ENCODE measurements at places on chromosomes 1 and 21.

- DNase-seq: no peak
Observed at GRCh38 chr1:167219194-167219593, 1.5 kb upstream of the POU2F1 start.

DNA sequence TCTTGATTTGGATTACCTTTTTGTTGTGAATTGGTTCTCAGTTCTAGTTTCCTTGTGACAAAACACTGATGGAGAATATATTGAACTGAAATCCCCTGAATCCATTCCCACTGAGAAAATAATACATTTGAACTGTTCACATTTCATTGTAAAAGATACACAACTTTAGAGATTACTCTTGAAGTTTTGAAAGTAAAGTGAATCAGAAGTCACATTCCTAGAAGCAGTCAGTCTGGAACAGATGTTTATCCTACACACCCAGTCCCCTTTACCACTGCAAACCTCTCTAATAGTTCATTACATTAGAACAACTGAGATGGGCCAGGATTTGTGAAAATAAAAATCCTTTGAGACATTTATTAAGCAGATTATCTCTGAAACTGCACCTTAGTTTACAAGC is 3.4 kb downstream of the RERE start:
- DNase-seq: no peak

DNA sequence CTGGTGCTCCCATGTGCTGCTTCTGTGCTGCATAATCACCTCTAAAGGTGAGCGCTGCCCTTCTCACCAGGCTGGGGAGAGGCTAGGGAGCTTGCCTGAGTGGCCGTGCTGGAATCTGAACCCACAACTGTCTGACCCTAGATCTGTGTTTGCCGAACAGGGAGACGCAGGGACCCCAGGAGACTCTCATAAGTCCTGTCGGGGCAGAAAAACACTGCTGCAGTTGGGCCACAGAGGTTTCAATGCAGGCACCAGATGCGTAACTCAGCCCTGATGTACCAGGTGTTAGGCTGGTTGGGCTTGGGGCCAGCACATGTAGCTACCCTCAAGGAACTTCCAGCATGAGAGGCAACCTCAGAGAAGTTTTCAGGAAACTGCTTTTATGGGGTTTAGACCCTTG is 49.5 kb upstream of the DMRTB1 start:
- no peak for DNase-seq

GRCh38 chr1:162351246-162351842 is 25.3 kb downstream of the SPATA46 start:
- no peak for DNase-seq

DNA sequence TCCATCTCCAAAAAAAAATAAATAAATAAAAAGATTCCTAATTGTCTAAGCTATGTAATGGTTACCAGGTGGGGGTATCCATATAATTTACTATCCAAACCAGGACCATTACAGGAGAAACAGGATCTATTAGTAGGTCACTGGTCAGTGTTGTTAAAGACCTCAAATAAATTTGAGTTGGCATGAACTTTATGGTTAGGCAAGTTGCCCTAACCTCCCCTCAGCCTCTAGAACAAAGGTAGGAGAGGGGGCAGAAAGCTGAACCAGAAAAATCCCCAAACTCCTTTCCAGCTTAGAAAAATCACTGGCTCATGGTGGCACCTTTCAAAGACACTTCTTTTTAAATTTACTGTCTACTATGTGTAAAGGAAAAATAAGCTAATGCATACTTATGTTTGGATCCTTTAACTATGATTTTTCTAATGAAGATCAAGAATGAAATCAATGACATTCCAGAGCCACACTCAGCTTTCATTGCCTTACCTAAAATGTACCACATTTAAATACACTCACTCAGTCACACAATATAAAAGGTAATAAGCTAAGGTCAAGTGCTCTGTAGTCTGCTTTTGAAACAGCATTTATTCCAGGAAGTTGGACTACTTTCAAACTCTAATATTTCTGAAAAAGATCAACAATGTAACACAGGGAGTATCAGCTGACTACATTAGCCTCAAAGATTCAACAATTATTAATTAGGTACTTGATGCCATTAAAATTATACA is 13.8 kb downstream of the EIF4G3 start:
- DNase-seq: no peak

- DNase-seq: no peak
Observed at GRCh38 chr1:95537176-95537575, 303.2 kb downstream of the RWDD3 start.

DNA sequence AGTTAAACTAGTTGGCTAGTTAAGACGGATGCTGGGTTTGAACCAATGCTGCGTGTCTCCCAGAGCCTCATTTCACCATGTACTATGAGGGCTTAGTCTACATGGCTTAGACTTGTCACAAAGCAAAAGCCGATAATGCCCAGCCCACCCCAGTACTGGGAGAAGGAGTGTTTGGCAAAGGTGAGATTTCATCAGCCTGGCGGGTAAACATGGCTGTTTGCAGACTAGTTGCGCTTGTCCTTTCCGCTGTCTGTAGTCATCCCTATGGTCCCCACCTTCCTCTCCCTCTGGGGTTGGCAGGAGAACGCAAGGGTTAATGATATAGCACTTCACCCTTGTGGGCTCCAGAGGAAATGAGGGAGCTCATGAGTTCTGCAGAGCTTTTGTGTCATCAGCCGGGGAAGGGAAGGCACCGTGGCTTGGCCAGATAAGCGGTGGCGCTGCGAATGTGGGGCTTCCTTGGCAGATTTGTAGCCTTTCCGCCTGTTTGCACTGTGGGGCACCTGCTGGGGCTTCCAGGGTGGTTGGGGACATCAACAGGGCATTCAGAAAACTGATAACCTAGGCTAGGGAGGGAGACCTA is 29.2 kb downstream of the SOX13 start:
- peak; percentile 56 for DNase-seq

DNA sequence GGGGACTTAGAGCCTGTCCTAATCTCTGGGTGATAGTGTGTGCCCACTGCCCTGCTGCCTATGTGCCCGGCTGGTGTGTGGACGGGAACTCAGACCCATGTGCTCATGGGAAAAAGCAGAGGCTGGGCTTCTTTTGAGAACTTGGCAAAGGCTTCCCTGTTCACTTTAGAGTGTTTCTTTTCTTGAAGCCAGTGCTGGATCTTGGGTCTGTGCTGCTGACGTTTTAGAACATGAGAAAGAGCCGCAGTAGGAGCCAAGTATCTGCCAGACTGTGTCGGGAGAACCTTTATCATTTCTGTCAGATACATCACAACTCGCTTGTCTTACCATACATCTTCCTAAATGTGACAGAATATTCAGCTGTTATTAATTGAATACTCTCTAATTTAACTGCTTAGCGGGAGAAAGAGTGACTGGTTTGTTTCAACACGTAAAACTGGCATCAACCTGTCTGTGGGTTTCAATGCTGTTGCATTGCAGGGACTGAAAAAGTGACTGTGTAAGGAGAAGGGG is 195.2 kb downstream of the PBX1 start:
- DNase-seq: no peak

- no peak for DNase-seq
Observed at GRCh38 chr1:198423673-198424072, 116.8 kb downstream of the ATP6V1G3 start.

GRCh38 chr1:6384962-6385361 is 8.6 kb downstream of the ACOT7 start:
- no peak for DNase-seq

GRCh38 chr1:98104289-98104688 is 183.5 kb upstream of the DPYD start:
- DNase-seq: no peak

- DNase-seq: no peak
Observed at GRCh38 chr1:154752273-154753030, 117.6 kb downstream of the KCNN3 start.

GRCh38 chr21:45872902-45873301 is 108.7 kb upstream of the COL6A1 start:
- DNase-seq: no peak

DNA sequence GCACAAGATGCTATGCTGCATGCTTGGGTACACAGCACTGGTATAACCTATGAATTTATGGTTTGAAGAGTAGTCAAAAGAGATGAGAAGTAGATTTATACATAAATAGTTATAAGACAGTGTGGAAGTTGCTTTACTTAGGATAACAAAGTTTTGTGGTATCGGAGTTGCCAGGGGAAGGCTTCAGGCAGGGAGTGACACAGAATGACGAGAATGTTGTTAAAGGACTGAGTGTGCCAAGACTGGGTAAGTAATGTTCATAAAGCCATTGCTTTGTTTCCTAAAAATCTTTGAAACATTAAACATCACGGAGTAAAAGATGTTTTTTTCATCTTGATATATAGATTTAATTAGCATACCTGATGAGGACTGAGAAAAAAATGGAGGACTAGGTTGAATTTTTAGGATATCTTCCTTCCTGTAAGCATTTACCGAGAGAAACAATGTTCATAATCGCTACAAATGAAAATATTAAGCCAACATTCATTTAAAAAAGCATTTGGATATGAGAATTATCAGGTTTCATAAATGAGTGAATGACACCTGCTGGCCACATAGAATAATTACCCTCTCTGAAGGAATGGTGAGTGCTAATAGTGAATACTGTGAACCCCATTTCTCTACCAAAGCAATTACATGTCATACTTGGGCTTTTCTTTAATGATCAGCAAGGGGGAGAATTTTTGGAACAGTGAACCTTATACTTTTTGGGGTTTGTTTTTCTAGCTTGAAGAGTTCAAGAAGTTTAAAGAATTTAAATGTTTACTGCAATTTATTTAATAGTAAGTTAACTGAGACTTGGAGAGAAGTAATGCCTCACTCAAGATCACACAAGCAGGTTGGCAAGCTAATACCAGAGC is 28.4 kb downstream of the EXTL2 start:
- DNase-seq: peak; percentile 25

- DNase-seq: no peak
Observed at GRCh38 chr1:7000720-7001119, 215.5 kb downstream of the CAMTA1 start.

- no peak for DNase-seq
Observed at GRCh38 chr1:201186192-201186591, 4.4 kb upstream of the IGFN1 start.

- DNase-seq: no peak
Observed at GRCh38 chr1:21639594-21640041, 29.5 kb downstream of the RAP1GAP start.

DNA sequence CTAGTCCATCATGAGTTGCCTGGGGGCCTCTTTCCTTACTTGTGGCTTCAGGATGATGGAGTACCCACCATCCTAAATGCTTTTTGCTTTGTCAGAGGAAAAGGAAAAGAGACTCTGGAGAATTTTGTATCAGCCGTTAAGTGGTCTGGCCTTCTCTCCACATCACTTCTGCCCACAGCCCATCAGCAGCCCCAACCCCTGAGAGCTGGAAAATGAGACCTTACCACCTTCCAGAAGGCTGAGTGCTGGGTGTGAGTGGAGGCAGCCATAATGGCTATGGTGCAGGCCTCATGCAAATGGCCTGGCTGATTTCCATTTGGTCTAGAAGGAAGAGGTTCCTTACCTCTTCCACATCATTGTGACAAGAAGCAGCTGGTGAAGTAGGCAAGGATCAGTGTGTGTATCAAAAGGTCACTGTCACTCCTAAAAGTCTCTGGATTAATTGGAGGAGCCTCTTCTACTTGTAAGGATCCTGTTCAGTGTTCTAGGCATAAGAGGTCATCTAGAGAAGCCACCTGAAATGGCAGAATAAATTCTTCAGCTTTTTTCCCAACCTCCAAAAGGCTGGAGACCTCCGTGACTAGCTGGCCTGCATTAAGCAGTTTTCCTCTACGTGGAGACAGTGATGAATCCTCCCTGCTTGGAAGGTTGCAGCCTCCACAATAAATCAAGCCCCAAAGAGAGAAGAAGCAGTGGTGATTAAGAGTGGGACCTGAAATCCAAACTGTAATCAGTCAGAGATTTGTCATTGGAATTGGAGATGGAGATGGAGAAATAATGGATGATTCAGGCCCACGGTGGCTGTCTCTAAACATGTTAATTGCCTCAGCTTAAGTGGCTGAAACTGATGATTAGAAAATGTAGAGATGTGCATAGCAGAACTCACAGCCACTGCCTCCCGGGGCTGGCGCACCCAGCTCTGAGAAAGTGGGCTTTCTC is 111.5 kb downstream of the CNIH3 start:
- DNase-seq: no peak

- DNase-seq: no peak
Observed at GRCh38 chr1:109492779-109493178, 1.1 kb upstream of the CYB561D1 start.

- DNase-seq: no peak
Observed at GRCh38 chr1:193629875-193630274, 443.5 kb upstream of the B3GALT2 start.

DNA sequence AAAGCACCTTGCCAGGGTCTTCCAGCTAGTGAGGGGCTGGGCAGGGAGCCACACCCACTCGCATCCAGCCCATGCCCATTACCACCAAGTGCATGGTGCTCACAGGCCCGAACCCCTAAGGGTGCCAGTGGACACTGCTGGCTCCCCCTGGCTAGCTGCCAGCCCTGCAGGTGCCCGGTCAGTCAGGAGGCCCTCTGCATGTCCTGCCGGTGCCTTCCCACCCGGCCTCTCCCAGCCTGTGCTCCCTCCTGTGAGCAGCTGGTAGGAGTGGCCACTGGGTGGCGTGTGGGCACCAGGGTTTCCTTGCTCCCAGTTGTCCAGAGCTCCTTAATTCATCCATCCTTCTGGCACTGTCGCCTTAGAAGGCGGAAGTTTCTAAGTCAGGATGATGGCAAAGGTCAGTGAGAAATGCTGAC is 33.4 kb downstream of the QSOX1 start:
- DNase-seq: no peak

- DNase-seq: no peak
Observed at GRCh38 chr1:156152628-156153027, 757 bp upstream of the SEMA4A start.

GRCh38 chr1:199447906-199448305 is 579.6 kb upstream of the NR5A2 start:
- DNase-seq: no peak

DNA sequence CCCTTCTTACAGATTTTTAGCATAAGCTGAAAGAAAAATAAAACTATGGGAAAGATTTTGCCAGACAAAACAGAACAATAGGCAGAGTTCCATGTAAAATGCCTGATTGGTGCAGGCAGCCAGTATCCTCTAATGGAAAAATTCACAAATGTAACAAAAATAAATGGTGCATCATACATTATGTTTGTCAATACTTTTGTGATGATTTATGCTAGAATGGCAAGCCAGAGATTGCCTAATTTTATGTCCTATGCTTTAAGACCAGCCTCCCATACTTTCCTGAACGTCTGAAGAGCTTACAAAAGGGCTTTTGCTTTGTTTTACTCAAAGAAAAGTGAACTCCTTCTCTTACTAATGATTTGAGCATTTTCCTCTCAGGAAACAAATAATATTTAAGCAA is 81.5 kb upstream of the KCNJ15 start:
- DNase-seq: no peak

GRCh38 chr1:12141163-12141850 is 25.5 kb upstream of the TNFRSF1B start:
- no peak for DNase-seq

DNA sequence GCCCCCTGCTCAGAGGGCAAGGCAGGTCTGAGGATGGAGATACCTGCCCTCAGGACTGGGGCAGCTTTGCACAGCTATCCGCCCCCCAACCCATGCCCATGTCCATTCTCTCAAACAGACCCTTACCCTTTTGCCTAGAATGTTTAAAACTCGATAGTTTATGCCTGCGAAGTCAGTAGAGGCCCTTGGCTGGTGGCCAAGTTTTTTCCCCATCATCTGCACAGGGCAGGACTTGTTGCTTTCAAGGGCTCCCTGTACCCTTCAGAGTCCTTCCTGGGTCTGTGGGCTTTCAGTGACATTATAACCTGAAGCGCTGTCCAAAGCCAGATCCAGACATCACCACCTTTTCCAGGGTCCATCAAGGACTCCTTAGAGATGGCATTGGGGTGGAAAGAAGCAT is 148.7 kb upstream of the ZNF644 start:
- DNase-seq: no peak

GRCh38 chr1:3455670-3456448 is 1.4 kb downstream of the ARHGEF16 start:
- DNase-seq: no peak

GRCh38 chr1:233140499-233140898 is 155.0 kb downstream of the PCNX2 start:
- no peak for DNase-seq

Measured in KG1 (cell line).